Urinary bladder (tissue), 4 donors: ENCODE measurements at places on chromosomes 2 and 18. TPM values are rescaled to one million over a fixed set of nuclear protein-coding genes. Genes with fewer than 3 reads are reported as not detected.

The GYPC gene
- 65.2 TPM for total RNA-seq

The CNTNAP5 gene
- 1.8 TPM for total RNA-seq

The KCNE4 gene
- total RNA-seq = 22.0 TPM

The MC4R gene
- 0.16 TPM for total RNA-seq

The DCDC2C gene
- total RNA-seq = 0.48 TPM

The HOXD13 gene
- 14.9 TPM for total RNA-seq

The CROCC2 gene
- total RNA-seq = not detected

The ZSWIM2 gene
- 0.21 TPM for total RNA-seq

The PROKR1 gene
- 0.69 TPM for total RNA-seq

The RGPD4 gene
- 0.05 TPM for total RNA-seq

The UGT1A10 gene
- total RNA-seq = not detected

The ARHGEF33 gene
- total RNA-seq = 2.1 TPM

The KCMF1 gene
- 39.7 TPM for total RNA-seq

The CBLN2 gene
- total RNA-seq = 5.2 TPM

The CHRND gene
- 1.3 TPM for total RNA-seq

The ACVR1C gene
- 0.37 TPM for total RNA-seq

The IL36G gene
- not detected for total RNA-seq

The ROCK1 gene
- 128 TPM for total RNA-seq

The SESTD1 gene
- 81.0 TPM for total RNA-seq

The LCT gene
- total RNA-seq = not detected

The GGCX gene
- total RNA-seq = 42.3 TPM

The NTSR2 gene
- total RNA-seq = not detected

The PID1 gene
- total RNA-seq = 63.9 TPM

The TBR1 gene
- total RNA-seq = 0.11 TPM

The EN1 gene
- not detected for total RNA-seq

The ACMSD gene
- total RNA-seq = not detected

The ZNF532 gene
- 105 TPM for total RNA-seq

The EFHD1 gene
- total RNA-seq = 1.4 TPM

The LIPG gene
- 5.0 TPM for total RNA-seq

The LAMA3 gene
- total RNA-seq = 32.3 TPM

The CASP8 gene
- 29.9 TPM for total RNA-seq

The NFATC1 gene
- 11.3 TPM for total RNA-seq

The ERICH2 gene
- not detected for total RNA-seq

The ANKRD53 gene
- 1.8 TPM for total RNA-seq

The TXNL4A gene
- 31.0 TPM for total RNA-seq

The CASP10 gene
- total RNA-seq = 19.2 TPM

The ITM2C gene
- total RNA-seq = 174 TPM

The SLC5A7 gene
- 6.3 TPM for total RNA-seq
